Cerebellum (tissue), 4 donors: ENCODE measurements at places on chromosomes 12 and 14. TPM values are rescaled to one million over a fixed set of nuclear protein-coding genes. Genes with fewer than 3 reads are reported as not detected.
A peak's percentile ranks its signal among the peaks of the same experiment; 100 is the strongest.

The A2M gene
- 61.8 TPM for total RNA-seq

The P2RX7 gene
- 2.3 TPM for total RNA-seq

DNA sequence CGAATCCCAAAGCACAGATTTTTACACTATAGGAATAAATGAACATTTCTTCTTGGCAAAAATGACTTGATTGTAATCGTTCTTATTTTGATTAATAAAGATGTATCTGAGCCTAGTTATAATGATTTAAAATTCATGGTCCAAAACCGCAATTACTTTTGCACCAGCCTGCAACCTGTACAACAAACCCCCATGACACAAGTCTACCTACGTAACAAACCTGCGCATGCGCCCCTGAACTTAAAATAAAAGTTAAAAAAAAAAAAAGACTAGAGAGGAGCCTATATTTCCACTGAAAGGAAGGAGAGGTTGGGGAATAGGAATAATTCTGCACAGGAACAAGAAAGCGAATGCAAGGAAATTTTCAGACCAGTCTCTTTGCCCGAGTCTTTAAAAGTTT, 145.2 kb downstream of the SCARB1 start:
- no peak for DNase-seq

DNA sequence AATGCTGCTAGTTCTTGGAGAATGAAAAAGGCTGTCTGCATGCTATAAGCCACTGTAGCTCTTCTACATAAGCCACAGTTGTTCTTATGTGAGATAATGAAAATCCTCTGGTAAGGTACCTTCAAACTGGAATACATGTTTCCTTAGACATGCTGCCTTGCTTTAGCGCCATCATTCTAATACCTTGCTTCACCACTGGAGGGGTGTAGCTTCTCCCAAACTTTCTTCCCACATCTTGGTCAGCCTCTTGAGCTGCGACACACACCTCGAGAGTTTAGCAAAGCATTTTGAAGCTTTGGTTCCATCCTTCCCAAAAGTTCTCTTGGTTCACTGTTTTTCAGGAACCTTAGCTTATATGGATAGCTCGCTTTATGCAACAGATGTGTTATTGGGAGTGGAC, 69.5 kb downstream of the NKX2-1 start:
- DNase-seq: no peak

The C12orf50 gene
- total RNA-seq: 0.36 TPM

DNA sequence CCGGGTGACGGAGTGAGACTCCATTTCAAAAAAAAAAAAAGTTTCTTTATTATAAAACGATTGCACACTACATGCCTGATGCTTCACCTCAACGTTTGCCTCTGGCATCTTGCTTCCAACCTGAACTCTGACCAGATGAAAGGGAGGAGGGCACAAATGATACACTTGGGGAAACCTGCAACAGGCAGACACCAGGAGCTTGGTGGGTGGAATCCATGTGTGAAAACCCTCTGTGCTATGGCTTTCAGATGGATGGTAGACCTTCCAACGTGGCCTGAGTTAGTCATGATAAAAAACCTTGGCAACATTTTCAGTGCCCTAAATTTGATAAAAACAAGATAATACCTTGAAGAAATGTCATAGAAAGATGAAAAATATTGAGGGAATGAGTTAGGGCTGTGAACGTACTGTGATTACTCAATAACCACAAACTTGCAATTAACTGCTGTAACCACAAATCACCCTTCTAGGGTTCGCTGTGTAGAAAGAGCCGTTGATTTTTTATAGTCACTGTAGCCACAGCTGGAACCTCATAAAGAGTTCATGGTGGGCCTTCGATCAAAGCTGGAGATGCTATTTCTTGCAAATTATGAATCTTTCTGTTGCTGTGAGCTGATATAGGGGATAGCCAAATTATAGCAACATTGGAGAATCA, 26.1 kb upstream of the GZMB start:
- no peak for DNase-seq

DNA sequence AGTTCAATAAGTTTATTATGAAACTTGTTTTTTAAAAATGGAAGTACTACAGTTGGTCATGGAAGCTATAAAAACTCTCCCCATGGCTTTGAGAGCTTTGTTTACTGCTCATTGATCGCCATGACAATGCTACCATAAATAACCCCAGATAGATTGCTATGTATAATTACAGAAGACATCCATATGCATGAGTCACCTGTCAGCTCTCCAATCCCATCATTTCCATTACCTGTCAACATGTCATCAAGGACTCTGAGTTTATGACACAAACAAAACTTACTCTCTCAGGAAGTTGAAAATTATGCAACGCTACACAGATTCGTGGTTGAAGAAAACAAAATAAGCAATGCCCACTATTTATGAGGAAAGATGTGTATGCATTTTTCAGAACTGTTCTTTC, 144.4 kb downstream of the SEC23A start:
- DNase-seq: no peak

GRCh38 chr12:94112121-94112520, 36.3 kb upstream of the PLXNC1 start:
- DNase-seq: no peak

DNA sequence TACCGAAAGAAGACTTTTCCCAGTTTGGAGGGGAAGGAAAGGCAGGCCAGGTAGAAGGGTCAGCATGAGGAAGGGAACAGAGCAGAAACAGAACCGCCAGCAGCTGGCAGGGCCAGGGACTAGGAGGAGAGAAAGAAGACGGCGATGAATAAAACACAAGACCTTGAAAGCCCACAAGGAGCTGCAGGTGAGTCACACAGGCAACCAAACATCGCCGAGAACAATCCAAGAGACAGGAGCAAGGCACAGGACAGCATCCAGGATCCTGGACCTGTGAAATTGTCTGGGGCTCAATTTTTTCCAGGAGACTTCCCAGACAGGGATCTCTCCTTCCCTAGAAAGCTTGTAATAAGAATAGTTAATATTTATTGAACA, 47.3 kb downstream of the NUAK1 start:
- no peak for DNase-seq

DNA sequence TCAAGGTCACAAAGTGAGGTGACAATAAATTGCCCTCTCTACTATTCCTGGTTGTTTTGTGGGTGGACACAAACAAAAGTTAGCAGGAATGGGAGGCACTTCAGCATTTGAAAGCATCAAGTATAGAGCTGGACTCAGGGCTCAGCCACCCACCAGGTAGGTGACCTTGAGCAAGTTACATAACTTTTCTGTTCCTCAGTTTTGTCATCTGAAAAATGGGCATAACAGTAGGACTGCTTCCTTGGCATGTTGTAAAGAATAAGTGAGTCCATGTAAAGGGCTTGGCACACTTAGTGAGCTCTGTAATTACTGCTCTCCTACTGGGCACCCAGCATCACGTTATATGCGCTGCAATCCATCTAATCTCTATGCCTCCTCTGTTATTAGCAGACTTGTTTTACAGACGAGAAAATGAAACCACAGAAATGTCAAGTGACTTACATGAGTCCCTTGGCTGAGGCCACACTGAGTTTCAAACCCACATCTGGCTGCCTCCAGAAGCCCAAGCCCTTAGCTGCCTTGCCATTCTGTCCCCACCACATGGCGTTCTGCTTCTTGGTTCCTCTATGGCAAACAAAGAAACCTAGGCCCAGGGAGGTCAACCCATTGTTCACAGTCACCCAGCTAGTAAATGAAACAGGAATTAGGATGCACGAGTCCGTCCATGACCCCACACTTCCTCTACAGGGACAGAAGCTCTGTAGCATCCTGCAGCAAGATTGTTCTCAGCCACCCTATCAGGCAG, 63.2 kb upstream of the SLC24A4 start:
- no peak for DNase-seq

GRCh38 chr14:67820428-67820971, 921 bp downstream of the RAD51B start:
- DNase-seq: no peak

DNA sequence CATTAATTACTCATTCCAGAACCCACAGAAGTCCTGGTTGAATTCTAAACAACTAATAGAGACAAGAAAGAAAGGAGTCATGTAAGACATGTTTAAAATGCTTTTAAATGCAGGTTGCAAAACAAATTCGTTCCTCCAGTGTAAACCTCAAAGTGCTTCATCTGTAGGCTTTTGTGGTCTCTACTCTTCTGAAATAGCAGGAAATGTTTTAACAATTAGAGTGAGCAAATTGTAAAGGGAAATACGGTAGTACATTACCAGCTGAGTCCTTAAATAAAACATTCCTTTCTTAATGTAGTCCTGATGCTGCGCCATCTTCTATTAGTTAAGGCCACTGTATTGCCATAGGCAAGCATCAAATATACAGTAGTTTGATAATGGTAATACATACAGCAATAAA, 1934.2 kb upstream of the SEL1L start:
- no peak for DNase-seq

- no peak for DNase-seq
Observed at GRCh38 chr12:103244596-103244995, 251.2 kb downstream of the C12orf42 start.

DNA sequence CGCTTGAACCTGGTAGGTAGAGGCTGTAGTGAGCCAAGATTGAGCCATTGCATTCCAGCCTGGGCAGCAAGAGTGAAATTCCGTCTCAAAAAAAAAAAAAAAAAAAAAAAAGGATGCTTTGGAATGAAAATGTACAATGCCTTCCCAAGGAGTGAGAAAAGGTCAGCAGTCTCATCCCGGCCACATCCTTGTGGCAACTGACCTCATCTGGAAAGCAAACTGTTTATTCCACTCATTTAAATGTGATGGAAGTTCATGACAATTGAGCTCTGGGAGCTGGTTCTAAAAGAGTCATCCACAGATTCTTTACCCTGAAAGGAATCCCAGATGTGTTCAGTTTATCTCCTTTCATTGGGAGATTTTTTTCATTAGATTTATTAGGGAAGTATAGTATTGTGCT, 19.4 kb upstream of the LIMA1 start:
- no peak for DNase-seq

The RFX4 gene
- 25.9 TPM for total RNA-seq

DNA sequence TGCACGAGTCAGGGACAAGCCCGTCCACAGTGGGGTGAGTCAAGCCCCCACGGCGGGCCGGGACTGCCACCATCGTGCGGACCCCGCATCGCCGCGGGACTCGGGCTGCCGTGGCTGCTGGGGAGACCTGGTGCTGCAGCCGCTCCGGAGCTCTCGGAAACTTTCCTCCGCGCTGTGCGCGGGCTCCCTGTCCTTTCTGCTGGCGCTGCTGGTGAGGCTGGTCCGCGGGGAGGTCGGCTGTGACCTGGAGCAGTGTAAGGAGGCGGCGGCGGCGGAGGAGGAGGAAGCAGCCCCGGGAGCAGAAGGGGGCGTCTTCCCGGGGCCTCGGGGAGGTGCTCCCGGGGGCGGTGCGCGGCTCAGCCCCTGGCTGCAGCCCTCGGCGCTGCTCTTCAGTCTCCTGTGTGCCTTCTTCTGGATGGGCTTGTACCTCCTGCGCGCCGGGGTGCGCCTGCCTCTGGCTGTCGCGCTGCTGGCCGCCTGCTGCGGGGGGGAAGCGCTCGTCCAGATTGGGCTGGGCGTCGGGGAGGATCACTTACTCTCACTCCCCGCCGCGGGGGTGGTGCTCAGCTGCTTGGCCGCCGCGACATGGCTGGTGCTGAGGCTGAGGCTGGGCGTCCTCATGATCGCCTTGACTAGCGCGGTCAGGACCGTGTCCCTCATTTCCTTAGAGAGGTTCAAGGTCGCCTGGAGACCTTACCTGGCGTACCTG, 1.1 kb downstream of the PDE3A start:
- peak; percentile 47 for DNase-seq

DNA sequence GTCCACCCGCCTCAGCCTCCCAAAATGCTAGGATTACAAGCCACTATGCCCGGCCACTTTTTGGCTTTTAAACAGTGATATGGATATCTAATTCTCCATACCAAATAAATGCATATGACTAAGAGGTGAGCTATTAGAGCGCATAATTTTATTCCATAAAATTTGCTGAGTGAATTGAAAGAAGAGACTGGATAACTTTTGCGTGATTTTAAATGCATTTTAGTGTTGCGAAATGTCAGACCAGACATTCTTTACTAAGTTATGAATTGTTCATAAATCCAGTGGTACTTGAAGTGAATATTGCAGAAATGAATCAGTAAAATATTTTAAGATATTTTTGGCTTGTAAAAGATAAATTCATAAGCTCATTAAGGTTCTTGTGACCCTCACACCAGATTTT, 50.9 kb upstream of the DIP2B start:
- no peak for DNase-seq

The SMIM41 gene
- 0.18 TPM for total RNA-seq

GRCh38 chr12:13539051-13539450, 342.5 kb downstream of the EMP1 start:
- no peak for DNase-seq

The POMT2 gene
- 21.9 TPM for total RNA-seq

The EAPP gene
- 38.4 TPM for total RNA-seq
